Upper lobe of left lung (tissue), 6 donors: ENCODE measurements at places on chromosomes 7 and 10. TPM values are rescaled to one million over a fixed set of nuclear protein-coding genes. Genes with fewer than 3 reads are reported as not detected.
A peak's percentile ranks its signal among the peaks of the same experiment; 100 is the strongest.

- H3K27ac ChIP-seq, result no peak overlapping the region
- H3K36me3 ChIP-seq, result no peaks in the 10 kb centered on the region
- H3K4me1 ChIP-seq, result peaks cover 16% of the 10 kb centered on the region
- H3K27me3 ChIP-seq, result no peaks in the 10 kb centered on the region
- no peak for DNase-seq
- no peak overlapping the region for H3K4me3 ChIP-seq
Observed at GRCh38 chr10:3427950-3428354, 255.4 kb upstream of the PITRM1 start.

DNA sequence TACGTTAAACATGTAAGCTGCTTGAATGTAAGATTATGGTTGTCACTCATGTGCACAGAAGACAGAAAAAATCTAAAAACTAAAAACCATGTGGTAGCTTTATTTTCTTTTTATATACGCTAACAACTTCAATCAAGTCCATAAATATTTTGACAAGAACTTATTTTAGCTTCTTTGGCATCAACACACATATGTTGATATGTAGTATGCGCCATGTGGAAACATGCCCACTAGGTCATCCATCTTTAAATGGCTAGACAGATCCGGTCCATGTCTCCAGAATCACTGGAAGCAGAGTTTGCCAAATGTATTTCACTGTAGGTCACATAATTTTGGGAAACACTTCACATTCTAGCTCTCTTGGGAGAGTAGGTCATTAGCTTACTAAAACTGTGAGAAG lies 261.5 kb upstream of the IMMP2L start:
- no peaks in the 10 kb centered on the region for H3K4me1 ChIP-seq
- H3K27me3 ChIP-seq, result no peaks in the 10 kb centered on the region
- H3K27ac ChIP-seq, result no peak overlapping the region
- no peak for DNase-seq
- peaks cover 9% of the 10 kb centered on the region for H3K36me3 ChIP-seq

DNA sequence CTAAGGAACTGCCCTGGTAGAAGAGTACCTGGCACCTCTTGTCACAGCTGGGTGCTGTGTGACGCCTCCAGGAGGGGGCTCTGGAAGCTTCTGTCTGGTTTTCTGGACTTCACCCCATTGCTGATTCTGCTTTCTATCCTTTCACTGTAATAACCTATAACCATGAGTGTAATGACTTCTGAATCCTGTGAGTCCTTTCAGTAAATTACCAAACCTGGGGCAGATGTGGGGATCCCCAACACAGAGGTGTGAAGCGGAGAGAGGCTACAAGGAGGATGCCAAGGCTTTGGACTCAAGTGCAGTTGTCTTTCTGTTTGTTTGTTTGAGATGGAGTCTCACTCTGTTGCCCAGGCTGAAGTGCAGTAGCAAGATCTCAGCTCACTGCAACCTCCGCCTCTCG lies 143.7 kb downstream of the SFMBT2 start:
- no peak for DNase-seq
- H3K27me3 ChIP-seq, result no peaks in the 10 kb centered on the region
- H3K4me3 ChIP-seq, result no peak overlapping the region

GRCh38 chr7:27750316-27750715 lies 10.4 kb downstream of the TAX1BP1 start:
- H3K36me3 ChIP-seq, result peaks cover 43% of the 10 kb centered on the region
- no peak overlapping the region for H3K4me3 ChIP-seq
- H3K27me3 ChIP-seq, result no peaks in the 10 kb centered on the region
- peaks cover 3% of the 10 kb centered on the region for H3K4me1 ChIP-seq

GRCh38 chr10:122657255-122657654 lies 42.4 kb downstream of the C10orf120 start:
- no peaks in the 10 kb centered on the region for H3K27me3 ChIP-seq
- H3K36me3 ChIP-seq, result no peaks in the 10 kb centered on the region
- no peak overlapping the region for H3K4me3 ChIP-seq

GRCh38 chr10:22285130-22285529 lies 31.1 kb upstream of the COMMD3 start:
- no peak for DNase-seq
- H3K4me1 ChIP-seq, result no peaks in the 10 kb centered on the region
- H3K27ac ChIP-seq, result no peak overlapping the region
- H3K36me3 ChIP-seq, result no peaks in the 10 kb centered on the region
- H3K27me3 ChIP-seq, result no peaks in the 10 kb centered on the region

DNA sequence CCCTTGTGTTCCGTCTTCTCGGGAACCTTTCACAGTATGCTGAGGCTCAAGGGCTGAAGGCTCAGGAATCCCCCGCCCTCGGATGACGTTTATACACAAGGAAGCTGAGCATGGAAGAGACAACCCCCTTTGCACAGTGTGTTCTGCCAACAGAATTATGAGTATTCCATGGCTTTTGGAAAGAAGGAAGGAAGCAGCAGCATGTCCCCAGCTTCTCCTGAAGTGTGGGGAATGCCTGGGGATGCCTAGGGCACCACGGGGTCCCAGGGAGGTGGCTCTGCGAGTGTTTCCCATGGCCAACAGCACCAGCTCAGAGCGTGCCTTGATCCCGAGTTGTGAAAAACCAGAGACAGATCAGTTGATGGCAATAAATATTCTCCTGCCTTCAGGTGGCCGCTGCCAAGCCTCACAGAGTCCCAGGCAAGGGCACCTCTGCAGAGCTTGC lies 88.8 kb upstream of the DDC start:
- peak overlapping the region; percentile 77 for H3K27ac ChIP-seq
- H3K36me3 ChIP-seq, result peaks cover 6% of the 10 kb centered on the region
- peaks cover 57% of the 10 kb centered on the region for H3K4me1 ChIP-seq
- DNase-seq, result peak; percentile 54
- H3K27me3 ChIP-seq, result no peaks in the 10 kb centered on the region
- no peak overlapping the region for H3K4me3 ChIP-seq

The SLC39A12 gene
- not detected for total RNA-seq

The ANKRD30A gene
- total RNA-seq, result not detected

The EVX1 gene
- not detected for total RNA-seq
